ENCODE measurements at places on chromosomes 13 and 19. TPM values are rescaled to one million over a fixed set of nuclear protein-coding genes. Genes with fewer than 3 reads are reported as not detected.

Gene ZNF835
- not detected for total RNA-seq

Gene ZNF761
- 16.0 TPM for total RNA-seq

Gene N4BP2L2
- total RNA-seq = 76.3 TPM

Gene ZNF677
- total RNA-seq = not detected

Gene ERICH6B
- not detected for total RNA-seq
